ENCODE measurements at places on chromosomes 12 and 14. TPM values are rescaled to one million over a fixed set of nuclear protein-coding genes. Genes with fewer than 3 reads are reported as not detected.
A peak's percentile ranks its signal among the peaks of the same experiment; 100 is the strongest.

The MYL2 gene
- total RNA-seq: not detected

- peak; percentile 18 for DNase-seq
Observed at GRCh38 chr12:111445726-111446581, 40.2 kb downstream of the SH2B3 start.

DNA sequence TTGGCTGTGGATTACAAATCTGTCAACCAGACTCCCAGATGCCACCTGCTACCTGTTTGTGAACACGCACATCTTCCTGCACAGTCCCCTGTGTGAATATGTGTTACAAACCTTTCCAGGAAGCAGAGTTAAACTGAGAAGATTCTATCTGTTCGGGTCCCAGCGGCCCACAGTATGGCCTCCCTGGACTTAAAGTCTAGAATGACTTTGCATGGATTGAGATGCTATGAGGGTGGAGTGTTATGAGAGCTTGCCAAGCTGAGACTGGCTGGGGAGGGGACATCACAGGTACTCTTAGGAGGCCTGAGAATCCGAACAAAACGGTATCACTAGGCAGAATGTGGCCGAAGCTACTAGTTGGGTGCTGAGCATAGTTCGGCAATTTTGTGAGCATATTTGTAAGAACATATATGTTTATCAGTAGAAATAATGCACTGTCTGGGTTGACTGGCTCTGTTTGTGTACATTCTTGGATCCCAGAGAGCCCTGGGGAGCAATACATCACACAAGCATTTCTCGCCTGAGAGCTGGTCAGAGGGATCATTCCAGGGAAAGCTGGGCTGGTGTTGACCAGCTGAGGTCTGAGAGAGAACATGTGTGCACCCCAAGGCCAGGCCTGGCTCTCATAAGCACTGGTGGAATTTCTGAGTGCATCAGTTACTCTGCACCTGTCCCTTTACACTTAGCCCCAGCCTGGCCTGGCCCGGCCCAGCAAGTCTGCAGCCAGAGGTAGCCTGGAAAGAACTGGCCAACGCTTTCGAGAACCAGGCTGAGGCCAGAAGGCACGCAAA, 29.8 kb upstream of the LTBP2 start:
- DNase-seq: no peak

DNA sequence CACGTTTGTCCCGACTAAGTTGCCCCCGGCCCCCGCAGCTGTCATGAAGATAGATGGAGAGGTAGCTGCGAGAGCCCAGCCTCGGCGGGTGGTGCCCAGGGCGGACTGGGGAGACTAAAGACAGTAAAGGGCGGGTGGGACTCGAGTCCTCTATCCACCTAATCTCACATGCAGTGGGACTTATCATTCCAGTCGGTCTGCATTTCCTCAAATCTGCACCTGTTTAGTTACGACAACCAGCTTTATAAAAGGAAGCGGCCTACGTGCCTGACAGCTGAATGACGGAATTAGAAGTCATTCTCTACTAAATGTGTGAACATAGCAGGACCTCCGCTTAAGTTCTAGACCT, 109.8 kb upstream of the EGLN3 start:
- no peak for DNase-seq

DNA sequence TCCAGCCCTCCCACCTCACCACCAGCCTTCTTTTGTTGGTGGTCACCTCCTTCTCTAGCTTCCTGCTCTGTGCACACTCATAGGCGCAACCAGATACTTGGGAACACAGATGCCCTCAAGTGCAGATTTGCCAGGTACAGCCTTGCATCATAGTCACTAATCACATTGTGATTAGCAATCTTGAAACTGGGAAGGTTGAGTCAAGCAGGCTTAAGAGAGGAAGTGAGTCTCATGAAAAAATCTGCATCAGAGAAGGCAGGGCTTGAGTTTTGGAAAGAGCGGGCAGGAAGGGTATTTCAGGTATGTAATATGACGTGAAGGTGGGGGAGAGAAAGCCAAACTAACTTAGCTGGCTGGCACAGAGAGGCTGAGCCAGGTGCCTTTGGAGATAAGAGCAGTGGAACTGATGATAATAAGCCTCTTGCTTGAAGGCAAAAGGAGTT, 2.7 kb upstream of the RABGGTA start:
- peak; percentile 57 for DNase-seq

- DNase-seq: no peak
Observed at GRCh38 chr12:24881227-24881626, 67.7 kb downstream of the BCAT1 start.

- DNase-seq: no peak
Observed at GRCh38 chr14:51681411-51681810, 29.7 kb downstream of the FRMD6 start.

DNA sequence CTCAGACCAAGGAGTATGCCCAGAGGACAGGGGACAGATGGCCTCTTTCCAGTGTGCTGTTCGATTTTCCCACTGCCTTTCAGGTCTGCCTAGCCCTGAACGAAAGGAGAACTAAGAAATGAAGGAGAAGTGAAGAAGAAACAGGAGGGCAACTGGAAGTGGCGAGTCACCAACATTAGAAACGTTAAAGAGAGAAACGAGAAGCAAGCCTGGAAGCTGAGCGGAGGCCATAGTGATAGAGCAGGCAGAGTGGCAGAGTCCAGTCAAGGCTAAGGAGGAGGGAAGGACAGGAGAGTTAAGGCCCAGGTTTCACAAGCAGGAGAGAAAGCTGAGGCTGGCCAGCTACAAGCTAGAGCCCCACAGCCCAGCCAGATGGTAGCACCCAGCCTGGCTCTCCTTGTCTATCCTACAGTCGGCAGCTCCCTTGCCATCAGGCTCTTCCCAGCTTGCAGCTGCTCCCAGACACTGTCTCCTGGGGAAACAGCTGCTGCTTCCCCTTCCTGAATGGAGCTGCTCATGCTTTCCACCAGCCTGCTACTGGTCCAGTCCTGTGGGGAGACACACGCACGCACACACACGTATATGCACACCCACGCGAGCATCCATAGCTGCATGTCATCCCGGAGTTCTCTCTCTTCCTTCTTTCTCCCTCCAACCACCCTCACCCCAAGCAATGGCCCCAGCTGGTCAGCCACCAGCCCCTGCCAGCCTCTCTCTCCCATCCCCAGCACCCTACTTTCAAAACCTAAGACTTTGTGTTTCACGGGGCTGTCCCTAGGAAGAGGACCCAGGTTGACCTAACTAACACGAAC, 139.7 kb upstream of the CCND2 start:
- DNase-seq: no peak

- no peak for DNase-seq
Observed at GRCh38 chr12:117732761-117733548, 235.8 kb downstream of the KSR2 start.

The KRT77 gene
- total RNA-seq: not detected

DNA sequence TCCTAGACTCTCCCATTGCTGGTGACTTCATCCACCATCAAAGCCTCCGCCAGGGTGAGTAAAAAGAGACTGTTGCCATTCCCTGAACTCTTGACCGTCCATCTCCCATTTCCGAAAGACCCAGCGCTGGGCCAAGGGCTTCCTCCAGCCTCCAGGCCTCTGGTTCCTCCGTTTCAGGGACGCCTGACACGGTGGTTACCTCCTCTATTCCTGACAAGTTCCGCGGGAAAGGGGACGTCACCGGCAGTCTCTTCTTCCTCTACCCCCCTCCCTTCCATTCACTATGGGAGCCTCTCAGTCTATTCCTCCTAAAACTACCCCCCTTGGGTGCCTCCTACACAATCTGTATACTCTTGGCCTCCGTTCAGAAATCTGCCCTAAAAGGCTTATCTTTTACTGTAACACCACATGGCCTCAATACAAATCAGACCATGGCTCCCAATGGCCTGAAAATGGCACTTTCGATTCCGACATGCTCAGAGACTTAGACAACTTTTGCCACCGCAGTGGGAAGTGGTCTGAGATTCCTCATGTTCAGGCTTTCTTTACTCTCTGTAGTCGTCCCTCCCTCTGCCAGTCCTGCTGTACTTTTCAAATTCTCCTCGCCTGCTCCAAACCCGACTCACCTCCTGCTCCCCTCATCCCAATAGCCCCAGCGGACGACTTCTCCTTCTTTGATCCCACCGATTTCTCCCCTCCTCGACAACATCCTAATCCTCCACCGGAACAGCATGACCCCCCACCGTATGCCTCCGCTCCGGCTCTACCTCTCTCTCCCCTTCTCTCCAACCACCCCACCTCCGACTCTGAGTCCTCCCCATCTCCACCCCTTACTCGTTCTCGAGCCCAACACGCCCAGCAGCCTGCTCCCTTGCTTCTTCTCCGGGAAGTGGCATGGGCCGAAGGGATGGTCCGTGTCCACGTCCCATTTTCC, 70.4 kb downstream of the MOK start:
- DNase-seq: no peak

GRCh38 chr12:127445581-127446139, 821.3 kb upstream of the TMEM132C start:
- no peak for DNase-seq

DNA sequence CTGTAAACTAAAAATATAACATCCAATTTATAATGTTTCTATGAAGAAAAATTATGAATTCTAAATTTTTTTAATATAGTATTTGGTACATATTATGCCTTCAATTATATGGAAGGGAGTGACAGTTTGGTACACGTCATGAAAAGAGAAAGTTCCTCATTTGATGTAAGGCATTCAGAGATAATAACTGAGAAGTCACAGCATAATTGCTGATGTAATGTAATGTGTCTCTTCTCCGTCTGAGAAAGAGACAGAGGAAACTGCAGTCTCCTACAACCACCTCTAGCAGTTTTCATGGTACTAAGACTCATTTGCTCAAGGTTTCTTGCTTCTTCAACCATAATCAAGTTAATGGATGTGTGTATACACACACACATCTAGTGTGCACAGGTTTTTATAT, 2.3 kb upstream of the CD69 start:
- peak; percentile 21 for DNase-seq

The IGF1 gene
- total RNA-seq: 1.2 TPM

DNA sequence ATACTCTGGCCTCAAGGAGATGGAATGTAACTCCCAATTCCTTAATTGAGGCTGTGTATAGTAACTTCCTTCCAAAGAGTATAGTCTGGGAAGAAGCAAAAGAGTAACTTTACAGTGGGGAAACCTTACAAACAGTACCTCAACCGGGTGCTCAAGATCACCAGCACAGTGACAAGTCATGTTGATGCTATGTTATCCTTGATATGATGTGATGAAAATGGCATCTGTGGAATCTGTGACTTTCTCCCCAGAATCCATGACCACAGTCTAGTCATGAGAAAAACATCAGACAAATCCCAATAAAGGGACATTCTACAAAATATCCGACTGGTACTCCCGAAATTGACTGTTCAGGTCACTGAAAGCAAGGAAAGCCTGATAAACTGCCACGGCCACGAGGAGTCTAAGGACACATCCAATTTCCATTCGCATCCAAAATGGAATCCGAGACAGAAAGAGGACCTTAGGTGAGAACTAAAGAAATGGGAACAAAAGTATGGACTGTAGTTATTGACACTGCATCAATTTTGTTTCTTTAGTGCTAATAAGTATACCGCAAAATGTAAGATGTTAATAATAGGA, 97.3 kb upstream of the FRMD6 start:
- DNase-seq: no peak

The KERA gene
- total RNA-seq: not detected

- no peak for DNase-seq
Observed at GRCh38 chr12:30979371-30980259, 53.1 kb downstream of the TSPAN11 start.

DNA sequence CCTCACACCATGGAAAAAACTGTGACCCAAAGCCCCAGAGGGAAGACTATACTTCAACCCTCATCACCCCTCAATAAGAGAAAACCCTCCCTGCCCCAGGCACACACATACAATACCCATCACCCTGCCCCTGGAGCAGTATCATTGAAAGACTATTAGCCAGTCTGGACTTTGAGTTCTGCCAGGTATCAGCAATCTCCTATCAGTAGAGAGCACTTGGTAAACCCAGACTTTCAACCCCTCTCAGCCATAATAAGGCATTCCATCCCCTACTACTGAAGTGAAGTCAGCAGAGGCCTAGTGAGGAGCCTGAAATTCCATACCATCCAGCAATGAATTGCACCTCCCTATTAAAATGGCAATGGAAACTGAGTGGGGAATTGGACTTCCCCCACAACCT, 16.4 kb upstream of the PRKD1 start:
- DNase-seq: no peak

- DNase-seq: peak; percentile 44
Observed at GRCh38 chr12:83823386-83824045, 1089.1 kb downstream of the SLC6A15 start.

The GPR68 gene
- total RNA-seq: 44.6 TPM
